Stimulated activated CD4-positive, alpha-beta T cell treated with anti-CD3 and anti-CD28 coated beads, Interleukin-1b, Interleukin-23, amount 100 ng/mL, for 24 hours (primary cell): ENCODE measurements at places on chromosomes 6 and 20.

DNA sequence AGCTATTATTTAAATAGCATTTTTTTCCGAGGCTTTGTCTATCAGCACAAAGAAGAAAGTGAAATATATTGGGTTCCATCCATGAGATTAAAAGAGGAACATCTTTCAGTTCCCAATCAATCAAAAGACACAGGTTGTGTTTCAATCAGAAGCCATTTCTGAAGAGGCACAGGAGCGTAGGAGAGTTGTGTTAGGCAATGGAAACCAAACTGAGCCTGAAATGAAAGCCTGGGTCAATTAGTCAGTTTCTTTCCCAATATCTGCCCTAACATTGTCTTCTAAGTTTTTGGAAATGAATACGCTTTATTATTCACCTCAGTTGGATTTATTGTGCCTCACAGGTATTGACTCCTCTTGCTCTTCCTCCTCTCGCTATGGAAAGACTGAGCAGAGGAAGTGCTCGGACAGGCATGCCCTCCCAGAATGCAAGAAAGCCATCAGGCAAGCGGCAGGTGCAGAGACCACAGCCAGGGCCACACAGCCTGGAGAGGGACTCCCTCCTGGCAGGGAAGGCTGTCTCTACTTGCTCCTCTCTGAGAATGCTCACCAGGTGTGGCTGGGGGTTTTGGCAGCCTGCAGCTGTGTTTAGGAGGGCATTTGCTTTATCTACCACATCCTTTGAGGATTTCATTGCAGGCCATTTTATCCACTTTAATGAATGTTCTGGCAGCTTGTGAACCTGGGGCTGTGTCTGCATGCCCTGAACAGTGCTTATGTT is 100.8 kb upstream of the NEDD9 start:
- no peak for DNase-seq

- no peak for DNase-seq
Measured at GRCh38 chr6:24988562-24988961, 52.8 kb upstream of the RIPOR2 start.

GRCh38 chr6:76776876-76777275 is 686.4 kb downstream of the HTR1B start:
- DNase-seq = no peak

GRCh38 chr6:105851606-105852005 is 234.5 kb upstream of the PRDM1 start:
- DNase-seq = no peak

- no peak for DNase-seq
Measured at GRCh38 chr6:43950051-43950605, 177.1 kb downstream of the MRPL14 start.

DNA sequence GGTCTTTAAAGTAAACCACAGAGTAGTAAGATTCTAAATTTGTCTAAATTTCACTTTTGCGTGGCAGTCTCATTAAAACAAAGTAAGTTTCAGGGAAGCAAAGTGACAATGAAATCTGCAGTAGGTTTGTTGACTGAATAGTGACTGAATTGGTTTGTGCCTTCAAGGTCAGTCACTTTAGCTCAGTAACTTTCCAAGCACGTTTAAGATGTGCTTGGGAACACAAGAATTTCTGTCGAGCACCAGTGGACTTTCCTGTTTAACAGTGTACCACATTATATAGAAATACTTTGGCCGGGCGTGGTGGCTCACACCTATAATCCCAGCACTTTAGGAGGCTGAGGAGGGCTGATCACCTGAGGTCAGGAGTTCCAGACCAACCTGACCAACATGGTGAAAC is 1.7 kb upstream of the CD24 start:
- no peak for DNase-seq

- no peak for DNase-seq
Measured at GRCh38 chr6:126300735-126301134, 39.2 kb upstream of the CENPW start.

- DNase-seq = no peak
Measured at GRCh38 chr6:64713175-64713574, 993.9 kb downstream of the EYS start.

DNA sequence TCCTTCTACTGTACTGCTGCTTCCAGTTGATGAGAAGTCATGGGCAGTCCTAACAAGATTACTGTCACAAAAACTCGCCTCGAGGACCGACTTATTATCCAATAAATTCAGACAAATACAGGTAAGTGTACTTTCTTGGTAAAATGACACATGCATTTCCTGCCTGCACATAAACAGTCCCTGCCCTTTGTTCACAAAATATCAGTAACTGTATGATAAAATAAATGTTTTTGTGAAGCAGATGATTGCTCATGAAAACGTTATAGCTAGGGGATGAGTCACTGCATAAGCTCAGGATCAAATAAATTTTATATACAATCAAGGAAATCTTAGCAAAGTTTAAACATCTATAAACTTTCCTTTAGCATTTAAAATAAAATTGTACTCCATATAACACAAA is 164.5 kb upstream of the RIPOR2 start:
- no peak for DNase-seq

- no peak for DNase-seq
Measured at GRCh38 chr6:5619249-5619648, 357.9 kb downstream of the FARS2 start.

- no peak for DNase-seq
Measured at GRCh38 chr6:164378330-164378729, 931.1 kb downstream of the C6orf118 start.

- no peak for DNase-seq
Measured at GRCh38 chr6:144870782-144871181, 585.6 kb downstream of the UTRN start.

GRCh38 chr6:46412662-46413061 is 78.6 kb downstream of the RCAN2 start:
- no peak for DNase-seq

GRCh38 chr6:142566628-142567396 is 265.0 kb downstream of the ADGRG6 start:
- DNase-seq = peak; percentile 51

DNA sequence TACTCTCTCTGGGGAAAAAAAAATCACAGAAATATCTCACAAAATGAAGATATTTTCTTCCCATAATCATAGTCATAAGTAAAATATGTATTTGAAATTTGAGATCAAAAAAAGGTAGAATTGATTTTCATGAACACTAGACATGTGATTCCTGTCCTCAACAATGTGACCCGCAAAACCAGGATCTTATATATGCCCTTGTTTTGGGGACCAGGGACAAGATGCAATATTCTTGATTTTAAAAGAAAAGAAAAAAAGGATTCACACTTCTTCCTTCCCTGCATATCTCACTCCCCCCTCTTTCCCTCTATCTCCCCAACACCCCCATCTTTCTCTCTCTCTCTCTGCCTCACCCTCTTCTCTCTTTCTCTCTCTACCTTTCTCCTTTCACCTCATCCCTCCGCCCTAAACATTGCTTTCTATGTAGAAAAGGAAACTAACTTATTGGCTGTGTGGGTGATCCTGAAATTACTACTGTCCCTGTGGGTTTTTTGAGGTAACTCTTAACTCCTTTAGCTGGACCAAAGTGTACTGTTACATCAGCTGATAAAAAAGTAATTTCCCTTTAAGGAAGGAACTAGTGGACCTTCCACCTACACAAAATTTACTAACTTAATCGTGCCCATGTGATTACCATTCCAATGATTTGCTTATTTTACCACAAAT is 85.6 kb downstream of the AIG1 start:
- no peak for DNase-seq

DNA sequence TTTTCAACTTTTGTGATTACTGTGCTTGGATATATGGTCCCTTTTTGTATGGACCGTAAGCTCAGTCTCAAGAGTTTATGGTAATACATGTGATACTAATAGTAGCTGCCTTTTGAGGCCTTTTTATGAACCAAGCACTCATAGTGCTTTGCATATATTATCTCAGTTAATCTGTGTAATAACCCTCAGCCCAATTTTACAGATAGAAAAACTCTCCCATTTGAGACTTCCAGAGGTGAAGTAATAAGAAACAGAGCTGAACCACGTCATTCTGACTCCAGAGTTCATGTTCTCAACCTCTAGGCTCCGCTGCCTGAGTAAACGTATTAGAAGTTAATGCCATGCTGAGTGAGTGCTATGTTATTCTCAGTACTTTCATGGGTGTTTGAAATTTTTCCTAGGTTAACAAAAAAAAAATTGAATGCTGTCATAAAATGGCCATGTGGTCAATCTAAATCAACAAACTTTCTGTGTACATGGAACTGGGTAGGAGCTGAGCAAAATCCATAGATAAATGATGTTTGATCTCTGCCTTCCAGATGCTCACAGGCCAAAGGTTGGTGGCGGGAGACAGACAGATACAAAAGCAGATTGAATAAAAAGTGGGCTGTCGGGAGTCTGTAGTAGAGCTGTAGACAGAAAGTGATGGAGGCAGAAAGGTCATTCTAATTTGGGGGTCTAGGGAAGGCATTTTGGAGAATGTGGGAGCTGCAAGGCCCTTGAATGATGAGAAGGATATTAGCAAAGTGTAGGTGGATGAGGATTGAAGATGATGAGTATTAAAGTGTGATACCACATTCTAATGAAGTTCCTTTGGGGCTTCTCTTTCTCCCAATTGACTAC is 22.6 kb upstream of the ELOVL2 start:
- DNase-seq = no peak

DNA sequence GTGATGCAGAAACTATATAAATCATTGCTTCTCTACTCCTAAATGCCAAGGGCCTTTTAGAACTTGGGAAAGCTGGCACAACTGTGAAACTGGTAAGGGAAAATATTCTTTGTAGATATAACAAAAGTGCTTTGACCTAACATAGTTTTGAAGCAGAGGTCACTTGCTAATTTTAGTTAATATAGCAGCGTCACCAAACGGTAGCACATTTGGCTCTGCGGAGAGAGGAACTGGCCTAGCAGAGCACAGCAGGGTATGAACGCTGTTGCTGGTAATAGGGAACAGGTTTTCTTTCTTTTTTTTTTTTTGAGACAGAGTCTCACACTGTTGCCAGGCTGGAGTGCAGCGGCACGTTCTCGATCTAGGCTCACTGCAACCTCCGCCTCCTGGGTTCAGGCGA is 67.4 kb downstream of the ECT2L start:
- DNase-seq = no peak

DNA sequence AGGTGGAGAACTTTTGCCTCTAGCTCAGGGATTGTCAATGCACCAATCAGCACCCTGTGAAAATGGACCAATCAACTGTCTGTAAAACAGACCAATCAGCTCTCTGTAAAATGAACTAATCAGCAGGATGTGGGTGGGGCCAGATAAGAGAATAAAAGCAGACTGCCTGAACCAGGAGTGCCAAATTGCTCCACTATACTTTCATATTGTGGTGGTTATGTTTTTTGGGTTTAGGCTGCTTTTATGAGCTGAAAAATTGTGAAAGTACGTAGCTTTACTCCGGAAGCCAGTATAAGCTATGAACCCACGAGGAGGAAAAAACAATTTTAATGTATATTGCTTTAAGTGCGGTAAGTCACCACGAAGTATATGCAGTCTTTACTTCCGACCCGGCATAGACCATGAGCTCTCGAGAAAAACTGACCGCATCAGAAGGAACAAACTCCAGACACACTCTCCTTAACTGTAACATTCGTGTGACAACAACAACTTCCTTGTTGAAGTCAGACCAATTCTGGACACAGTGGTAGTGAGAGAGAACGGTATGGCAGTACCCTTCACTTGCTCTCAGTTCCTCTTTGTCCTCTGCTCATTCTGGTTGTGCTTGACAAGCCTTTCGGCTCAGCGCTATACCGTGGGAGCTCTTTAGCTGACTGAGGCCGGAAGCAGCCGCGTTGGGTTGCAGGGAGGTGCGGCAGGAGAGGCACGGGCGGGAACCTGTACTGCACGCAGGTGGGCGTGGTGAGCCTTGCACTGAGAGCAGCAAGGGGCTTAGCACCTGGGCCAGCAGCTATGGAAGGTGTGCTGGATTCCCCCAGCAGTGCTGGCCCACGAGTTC is 81.9 kb upstream of the E2F3 start:
- peak; percentile 48 for DNase-seq

- no peak for DNase-seq
Measured at GRCh38 chr6:150324044-150324443, 44.8 kb upstream of the IYD start.

DNA sequence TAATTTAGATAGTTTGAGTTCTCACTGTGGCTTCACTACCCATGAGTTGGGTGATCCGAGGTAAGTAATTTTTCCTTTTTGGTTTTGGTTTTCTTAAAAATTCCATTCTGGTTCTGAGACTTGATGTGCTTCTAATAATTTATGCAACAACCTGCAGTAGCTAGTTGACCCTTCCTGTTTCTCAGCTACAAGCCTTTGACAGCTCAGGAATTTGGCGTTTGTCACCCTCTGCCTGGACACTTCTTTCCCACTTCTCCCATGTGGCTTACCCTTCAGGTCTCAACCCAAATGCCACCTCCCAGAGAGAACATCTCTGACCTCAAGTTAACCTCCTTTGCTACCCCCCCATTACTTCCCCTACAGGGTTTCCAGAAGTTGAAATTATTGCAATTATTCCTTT is 49.7 kb upstream of the TSHZ2 start:
- no peak for DNase-seq

DNA sequence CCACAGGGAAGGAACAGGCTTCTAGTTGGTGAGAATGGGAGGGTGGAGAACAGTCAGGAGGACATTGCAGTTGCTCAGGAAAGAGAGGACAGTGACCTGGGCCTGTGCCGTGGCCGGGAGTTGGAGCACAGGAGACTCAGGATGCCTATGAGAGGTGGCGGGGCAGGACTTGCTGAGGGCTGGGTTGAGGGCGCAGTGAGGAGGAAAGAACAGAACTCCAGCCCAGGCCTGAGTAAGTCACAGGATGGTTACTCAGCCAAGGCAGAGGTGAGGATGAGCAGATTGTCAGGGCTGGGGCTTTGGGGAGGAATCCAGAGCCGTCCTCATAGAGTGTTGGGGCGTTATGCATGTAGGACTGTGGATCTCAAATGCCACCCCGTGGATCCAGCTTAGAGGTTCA is 21.2 kb downstream of the CST4 start:
- no peak for DNase-seq

- no peak for DNase-seq
Measured at GRCh38 chr6:153997221-153997620, 41.8 kb upstream of the OPRM1 start.

GRCh38 chr6:19759117-19759880 is 77.9 kb upstream of the ID4 start:
- no peak for DNase-seq
